ENCODE measurements at places on chromosomes 4 and X.

- H3K4me1 ChIP-seq = no peaks in the 10 kb centered on the region
- H3K27me3 ChIP-seq = no peaks in the 10 kb centered on the region
- H3K27ac ChIP-seq = no peak overlapping the region
Measured at GRCh38 chr4:5478169-5478568, 230.2 kb downstream of the EVC2 start.

DNA sequence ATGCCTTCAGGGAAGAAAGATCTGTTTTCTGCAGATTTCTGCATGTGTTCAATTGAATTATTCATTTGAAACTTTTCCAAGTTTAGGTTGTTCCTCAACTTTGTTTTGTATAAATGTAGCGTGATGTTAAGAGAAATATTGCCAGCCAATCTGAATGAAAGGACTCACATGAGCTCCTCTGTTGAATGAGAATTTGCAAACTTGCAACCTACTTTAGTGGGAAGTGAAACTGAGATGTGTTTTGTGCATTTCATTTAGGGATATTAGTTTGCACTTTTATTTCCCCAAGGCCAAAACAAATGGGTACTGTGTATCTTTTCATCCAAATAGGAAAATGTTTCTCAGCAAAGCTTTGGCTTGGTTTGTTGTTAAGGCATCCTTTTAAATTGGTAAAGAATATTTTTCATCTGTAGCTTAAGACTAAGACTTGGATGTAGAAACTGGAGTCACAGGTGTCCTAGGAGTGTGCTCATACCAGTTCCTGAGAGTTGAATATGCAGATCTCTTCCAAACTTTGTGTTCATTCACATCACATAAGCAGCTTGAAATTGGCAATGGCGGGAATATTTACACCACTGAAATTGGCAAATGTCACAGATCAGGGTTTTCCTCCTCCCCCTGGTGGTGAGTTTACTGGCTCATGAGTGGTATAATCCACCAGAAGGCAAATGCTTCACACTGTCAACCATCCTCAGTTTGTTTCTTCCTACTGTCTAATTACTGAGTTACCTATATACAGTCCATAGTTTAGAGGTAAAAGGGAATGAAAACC, 193.6 kb upstream of the BANK1 start:
- no peaks in the 10 kb centered on the region for H3K27me3 ChIP-seq
- H3K4me3 ChIP-seq = no peak overlapping the region
- no peak overlapping the region for H3K27ac ChIP-seq
- H3K4me1 ChIP-seq = no peaks in the 10 kb centered on the region

GRCh38 chrX:76127341-76127740, 45.5 kb upstream of the PBDC1 start:
- no peak overlapping the region for H3K4me3 ChIP-seq
- no peaks in the 10 kb centered on the region for H3K36me3 ChIP-seq
- H3K27ac ChIP-seq = no peak overlapping the region
- H3K27me3 ChIP-seq = no peaks in the 10 kb centered on the region
- no peaks in the 10 kb centered on the region for H3K4me1 ChIP-seq

- no peak for DNase-seq
- no peaks in the 10 kb centered on the region for H3K36me3 ChIP-seq
- H3K27ac ChIP-seq = no peak overlapping the region
- H3K4me3 ChIP-seq = no peak overlapping the region
- no peaks in the 10 kb centered on the region for H3K4me1 ChIP-seq
Measured at GRCh38 chr4:97646997-97647396, 496.3 kb downstream of the STPG2 start.

- H3K27ac ChIP-seq = no peak overlapping the region
- H3K27me3 ChIP-seq = no peaks in the 10 kb centered on the region
- no peaks in the 10 kb centered on the region for H3K4me1 ChIP-seq
- DNase-seq = no peak
- H3K36me3 ChIP-seq = no peaks in the 10 kb centered on the region
Measured at GRCh38 chr4:151263455-151263854, 13.5 kb upstream of the PRSS48 start.

DNA sequence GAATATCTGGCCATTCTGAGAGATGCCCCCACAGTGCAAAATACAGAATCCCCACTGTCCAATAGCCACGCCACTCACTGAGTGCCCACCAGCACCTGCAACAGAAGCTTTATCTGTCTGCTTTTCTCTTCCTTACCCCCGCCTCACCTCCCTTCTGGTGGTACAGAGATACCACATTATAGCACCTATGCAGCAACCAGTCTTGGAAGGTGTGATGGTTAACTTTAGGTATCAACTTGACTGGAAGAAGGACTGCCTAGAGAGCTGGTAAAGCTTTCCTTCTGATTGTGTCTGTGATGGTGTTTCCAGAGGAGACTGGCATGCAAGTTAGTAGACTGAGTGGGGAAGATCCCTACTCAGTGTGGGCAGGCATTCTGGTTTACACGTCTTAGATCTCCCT, 61.8 kb upstream of the TXK start:
- no peak overlapping the region for H3K27ac ChIP-seq
- H3K4me1 ChIP-seq = no peaks in the 10 kb centered on the region
- no peak for DNase-seq
- no peaks in the 10 kb centered on the region for H3K27me3 ChIP-seq
- H3K36me3 ChIP-seq = no peaks in the 10 kb centered on the region

- H3K36me3 ChIP-seq = no peaks in the 10 kb centered on the region
- H3K4me3 ChIP-seq = no peak overlapping the region
- H3K27me3 ChIP-seq = no peaks in the 10 kb centered on the region
Measured at GRCh38 chrX:39361736-39362135, 560.5 kb downstream of the MID1IP1 start.
